ENCODE measurements at places on chromosomes 4 and X.

DNA sequence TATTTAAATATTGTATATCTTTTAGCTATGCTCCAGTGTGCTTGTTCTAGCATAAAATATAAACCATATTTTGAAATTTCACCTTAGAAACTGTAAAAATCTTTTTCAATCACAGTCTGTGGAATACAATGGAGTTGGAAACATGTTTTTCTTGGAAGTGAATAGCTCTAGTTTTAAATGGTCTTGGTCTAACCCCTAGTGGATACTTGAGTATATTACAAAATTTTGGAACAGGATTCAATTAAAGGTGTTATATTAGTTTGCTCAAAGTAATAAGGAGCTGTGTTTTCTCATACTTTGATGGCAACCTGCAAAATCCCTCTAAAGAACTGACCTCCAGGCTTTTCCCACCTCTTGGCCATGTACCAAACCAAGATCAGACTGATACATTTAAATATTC lies 48.2 kb downstream of the STK26 start:
- DNase-seq, result no peak

DNA sequence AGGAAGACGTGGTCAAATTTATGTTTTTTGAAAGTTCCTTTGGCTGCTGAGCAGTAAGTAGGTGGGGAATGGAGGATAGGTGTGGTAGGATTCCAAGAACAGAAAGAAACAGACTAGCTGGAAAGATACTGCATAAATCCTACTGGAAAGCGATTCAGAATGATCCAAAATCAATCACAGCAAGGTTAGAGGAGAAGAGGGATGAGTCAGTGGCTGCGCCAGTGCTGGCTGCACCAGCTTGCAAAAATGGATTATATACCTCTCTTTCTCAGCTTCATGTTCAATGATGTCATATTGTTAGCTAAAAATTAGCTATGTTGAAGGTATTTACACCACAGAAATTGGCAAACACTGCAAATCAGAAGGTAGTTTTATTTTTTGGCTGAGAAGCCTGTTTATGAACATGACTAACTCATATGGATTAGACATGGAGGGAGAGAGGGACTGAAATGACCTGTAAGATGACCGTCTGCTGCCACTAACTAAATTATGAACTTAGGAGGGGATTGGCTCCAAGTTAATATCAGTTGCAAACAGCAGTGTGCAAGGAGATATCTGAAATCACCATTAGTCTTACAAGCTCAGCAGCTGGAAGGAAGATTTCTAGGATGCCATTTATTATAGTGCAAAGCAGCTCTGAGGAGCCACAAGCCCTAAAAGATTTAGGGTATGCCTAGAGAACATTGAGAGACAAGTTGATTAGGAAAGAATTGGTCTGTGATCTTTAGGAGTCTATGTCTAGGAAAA lies 405.3 kb downstream of the MID1IP1 start:
- DNase-seq, result no peak

GRCh38 chr4:176333076-176333475 lies 13.3 kb downstream of the SPCS3 start:
- no peak for DNase-seq

DNA sequence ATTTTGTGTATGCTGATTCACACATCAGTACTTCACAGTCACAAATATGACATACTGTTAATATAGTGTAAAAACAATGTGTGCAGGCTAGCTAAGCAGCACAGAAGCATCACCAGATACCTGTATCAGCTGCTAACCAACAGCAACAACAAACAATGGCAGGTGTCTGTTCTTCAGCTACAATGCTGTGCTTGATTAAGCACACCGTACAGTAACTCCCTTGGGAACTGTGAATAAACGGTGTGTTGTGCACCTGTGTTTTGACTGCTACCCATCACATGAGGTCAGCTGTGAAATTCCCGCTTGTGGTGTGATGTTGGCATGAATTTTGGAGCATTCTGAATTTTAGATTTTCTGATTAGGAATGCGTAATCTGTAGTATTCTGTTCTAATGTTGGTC lies 379.7 kb upstream of the FAT1 start:
- no peak for DNase-seq

DNA sequence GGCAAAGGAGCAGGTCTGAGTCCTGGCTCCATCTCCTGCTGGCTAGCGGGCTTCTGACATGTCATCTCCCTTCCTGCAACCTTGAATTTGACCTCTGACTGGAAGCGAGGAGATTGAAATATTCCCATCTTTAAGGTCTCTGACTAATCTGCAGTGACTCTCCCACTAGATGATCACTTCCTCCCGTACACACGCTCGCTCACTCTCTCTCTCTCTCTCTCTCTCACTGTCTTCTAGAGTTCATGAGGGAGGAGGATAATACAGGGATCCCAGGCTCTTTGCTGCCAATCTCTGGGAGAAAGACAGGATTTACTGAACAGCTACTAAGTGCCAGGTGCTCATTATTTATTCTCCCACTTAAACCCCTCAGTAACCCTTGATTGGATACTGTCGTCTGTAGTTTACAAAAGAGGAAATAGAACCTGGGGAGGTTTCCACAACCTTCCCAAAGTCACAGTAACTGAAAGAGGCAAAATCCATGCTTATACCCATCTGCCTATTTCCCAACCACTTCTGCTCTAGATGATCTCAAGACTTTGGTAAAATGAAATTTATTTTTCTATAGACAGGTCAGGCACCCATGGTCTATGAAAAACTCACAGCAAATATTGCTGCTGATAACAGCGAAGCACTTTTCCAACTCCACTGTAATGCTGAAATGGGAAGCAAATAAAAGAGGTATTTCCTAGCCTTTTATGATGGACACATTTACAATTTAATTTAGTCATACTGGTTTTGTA lies 193.5 kb upstream of the C1QTNF7 start:
- DNase-seq, result no peak

DNA sequence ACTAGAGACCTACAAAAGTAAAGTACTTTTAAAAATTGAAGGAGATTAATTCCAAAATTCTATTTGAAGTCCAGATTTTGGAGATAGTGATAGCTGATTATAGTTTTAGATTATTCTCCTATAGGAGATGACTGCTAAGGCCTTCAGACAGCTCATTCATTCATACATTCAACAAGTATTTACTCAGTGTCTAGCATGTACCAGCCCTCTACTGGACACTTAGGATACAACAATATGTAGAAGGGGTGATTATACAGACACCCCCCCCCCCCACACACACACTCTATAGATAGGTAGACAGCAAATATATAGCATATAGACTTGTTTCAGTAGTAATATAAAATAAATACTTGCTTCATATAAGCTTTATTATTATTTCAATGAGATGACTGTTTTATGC lies 60.4 kb upstream of the TAF9B start:
- DNase-seq, result peak; percentile 6

GRCh38 chrX:49191574-49192011 lies 5.4 kb upstream of the PRICKLE3 start:
- peak; percentile 62 for DNase-seq

- DNase-seq, result no peak
Observed at GRCh38 chr4:164203476-164203875, 550.5 kb upstream of the SMIM31 start.

DNA sequence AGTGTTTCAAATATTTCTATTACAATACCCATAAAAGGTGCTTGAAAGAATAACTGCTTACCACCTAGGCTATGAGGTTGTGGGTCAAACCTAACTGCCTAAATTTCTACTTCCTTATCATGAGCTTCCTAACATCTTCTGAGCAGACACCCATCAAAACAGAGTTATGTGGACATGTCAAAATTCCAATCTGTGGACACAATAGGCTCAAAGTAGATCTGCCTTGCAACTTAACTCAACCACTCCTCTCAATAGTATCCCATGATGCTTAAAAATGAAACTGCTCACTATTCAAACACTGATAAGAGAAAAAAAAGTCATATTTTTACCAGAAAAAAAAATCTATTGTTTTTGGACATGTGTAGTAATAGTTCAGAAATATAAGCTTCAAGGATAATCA lies 462.7 kb downstream of the INPP4B start:
- DNase-seq, result no peak

DNA sequence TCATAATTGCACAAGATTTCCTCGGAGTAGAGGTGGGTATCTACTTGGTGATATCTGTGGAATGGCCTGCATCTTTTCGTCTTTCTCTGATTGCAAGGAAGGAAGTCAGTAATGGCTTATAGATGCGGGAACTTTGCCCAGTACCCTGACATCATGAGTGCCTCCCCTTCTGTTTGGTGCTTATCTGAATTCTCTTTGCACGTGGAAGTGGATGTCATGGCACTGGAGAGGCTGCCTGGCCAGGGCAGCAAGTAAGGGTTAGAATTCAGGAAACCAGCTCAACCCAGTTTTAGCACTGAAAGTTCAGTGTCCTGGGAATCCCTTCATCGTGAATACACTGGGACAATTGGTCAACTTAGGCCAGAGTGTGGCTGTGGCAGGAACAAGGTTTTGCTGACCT lies 83.5 kb upstream of the RAPGEF2 start:
- DNase-seq, result no peak

DNA sequence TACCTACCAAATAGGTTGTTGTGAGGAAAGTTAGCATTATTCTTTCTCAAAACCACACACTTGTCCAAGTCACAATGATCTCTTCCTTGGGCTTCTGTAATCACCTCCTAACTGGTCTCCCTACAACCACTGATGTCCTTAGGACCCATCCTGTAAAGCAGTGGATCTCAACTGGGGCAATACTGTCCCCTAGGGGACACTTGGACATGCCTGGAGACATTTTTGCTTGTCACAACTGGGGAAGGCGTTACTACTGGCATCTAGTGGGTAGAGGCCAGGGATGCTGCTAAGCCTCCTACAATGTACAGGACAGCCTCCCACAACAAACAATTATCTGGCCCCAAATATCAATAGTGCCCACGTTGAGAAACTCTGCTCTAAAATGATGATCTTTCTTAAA lies 118.7 kb upstream of the AP1S2 start:
- DNase-seq, result peak; percentile 34

- DNase-seq, result peak; percentile 46
Observed at GRCh38 chrX:48569958-48570357, 4.3 kb upstream of the RBM3 start.

- no peak for DNase-seq
Observed at GRCh38 chrX:101357166-101357795, 8.7 kb upstream of the TIMM8A start.

GRCh38 chrX:46587753-46588171 lies 14.2 kb downstream of the CHST7 start:
- no peak for DNase-seq

- no peak for DNase-seq
Observed at GRCh38 chrX:56107320-56107719, 124.8 kb upstream of the KLF8 start.

- DNase-seq, result no peak
Observed at GRCh38 chrX:53195401-53195800, 29.6 kb downstream of the KDM5C start.

DNA sequence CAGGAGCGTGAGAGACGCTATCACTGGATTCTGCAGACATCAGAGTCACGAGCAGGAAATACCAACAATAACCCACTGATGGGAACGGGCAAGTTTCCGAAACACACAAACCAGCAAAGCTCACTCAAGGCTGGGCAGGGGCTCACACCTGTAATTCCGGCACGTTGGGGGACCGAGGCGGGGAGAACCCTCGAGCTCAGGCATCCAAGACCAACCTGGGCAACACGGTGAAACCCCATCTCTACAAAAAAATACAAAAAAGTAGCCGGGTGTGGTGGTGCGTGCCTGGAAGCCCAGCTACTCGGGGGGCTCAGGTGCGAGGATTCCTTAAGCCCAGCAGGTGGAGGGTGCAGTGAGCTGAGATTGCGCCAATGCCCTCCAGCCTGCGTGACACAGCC lies 17.2 kb upstream of the GTPBP6 start:
- DNase-seq, result no peak

GRCh38 chrX:132395026-132395425 lies 93.8 kb downstream of the MBNL3 start:
- no peak for DNase-seq

DNA sequence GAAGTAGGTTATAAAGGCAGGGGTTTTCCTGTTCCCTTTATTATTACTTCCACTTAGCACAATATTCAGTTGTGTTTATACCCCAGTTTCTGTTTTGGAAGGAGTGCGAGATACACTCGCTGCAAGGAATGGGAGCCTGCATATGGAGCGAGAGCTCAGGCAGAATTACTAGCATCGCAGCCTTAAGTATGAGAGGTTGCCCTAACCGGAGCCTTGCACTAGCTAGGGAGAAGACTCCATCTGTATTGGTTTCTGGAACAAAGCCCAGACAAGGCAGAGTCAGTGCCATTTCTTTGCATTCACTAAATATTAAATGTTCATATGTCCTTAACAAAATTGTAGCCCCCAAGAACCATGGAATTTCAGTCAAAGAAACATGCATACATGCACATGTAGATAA lies 6.2 kb upstream of the DCTD start:
- DNase-seq, result no peak

DNA sequence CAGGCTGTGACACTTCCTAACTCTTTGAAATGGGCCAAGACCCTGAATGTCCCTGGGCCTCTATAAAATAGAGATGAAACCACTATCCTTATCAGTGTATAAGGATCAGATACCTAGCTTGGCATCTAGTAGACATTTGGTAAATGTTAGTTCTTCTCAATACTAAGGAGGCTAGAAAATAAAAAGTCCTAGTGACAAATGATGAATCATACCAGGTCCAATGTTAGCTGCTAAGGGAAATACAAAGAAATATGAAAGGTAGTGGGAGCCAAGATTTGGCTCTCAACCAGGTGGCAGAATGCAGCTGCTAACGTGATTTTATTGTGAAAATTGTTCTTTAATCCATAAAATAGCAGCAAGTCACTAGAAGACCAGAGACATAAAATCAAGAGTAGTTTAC lies 19.8 kb upstream of the PPARGC1A start:
- no peak for DNase-seq

DNA sequence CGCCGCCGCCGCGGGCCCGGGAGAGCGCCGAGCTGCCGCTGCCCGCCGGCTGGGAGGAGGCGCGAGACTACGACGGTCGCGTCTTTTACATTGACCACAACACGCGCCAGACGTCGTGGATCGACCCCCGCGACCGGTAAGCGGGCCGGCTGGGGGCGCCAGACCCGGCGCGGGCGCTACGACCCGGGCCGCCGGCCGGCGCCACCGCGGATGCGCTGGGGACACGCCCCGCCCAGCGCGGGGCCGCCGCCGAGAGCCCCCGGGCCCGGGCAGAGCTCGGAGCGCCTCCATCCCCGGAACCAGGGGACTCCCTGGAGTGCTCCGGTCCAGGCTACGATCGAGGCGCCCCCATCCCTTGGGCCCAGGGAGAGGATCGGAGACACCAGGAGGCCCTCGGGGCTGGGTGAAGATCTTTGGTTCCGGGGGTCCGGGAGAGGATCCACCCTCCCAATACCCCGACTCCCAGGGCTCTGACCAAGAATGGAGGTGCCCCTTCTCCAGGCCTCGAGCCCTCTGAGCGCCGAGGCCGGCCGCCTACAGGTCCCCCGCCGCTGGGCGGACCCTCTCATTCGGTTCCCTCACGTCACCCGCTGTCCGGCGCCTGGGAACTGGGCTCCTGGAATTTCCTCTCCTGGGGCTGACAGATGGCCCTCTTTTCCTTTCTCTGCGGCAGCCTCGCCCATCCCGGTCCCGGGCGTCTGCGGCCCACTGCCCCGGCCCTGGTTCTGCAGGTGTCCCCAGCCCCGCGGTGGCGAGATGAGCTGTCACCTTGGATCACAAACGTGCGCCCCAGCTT lies 48.8 kb downstream of the CLDN34 start:
- no peak for DNase-seq

GRCh38 chrX:67612231-67612630 lies 68.4 kb downstream of the AR start:
- no peak for DNase-seq

- DNase-seq, result no peak
Observed at GRCh38 chr4:155592179-155592937, 74.3 kb upstream of the GUCY1A1 start.

Measured in activated CD4-positive, alpha-beta T cell treated with anti-CD3 and anti-CD28 coated beads for 36 hours (primary cell).